ENCODE measurements at places on chromosomes 2 and 18. TPM values are rescaled to one million over a fixed set of nuclear protein-coding genes. Genes with fewer than 3 reads are reported as not detected.

DNA sequence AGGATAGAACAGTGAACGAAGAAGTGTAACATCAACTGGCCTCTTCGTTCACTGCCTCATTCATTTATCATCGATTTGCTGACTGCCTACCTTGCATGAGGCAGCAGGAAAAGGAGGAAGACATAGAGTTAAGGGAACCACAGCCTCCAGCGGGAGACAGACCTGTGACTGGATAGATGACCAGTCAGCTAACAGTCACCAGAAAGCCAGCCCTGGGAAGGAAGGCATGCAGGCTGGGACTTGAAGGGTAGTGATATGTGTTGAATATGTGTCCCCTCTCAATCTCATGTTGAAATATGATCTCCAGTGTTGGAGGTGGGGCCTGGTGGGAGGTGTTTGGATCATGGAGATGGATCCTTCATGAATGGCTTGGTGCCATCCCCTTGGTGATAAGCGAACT is 58.3 kb downstream of the CTIF start:
- no peak for DNase-seq

The EPB41L5 gene
- 37.6 TPM for total RNA-seq

- DNase-seq, result no peak
Observed at GRCh38 chr18:59988098-59988706, 88.4 kb downstream of the PMAIP1 start.

DNA sequence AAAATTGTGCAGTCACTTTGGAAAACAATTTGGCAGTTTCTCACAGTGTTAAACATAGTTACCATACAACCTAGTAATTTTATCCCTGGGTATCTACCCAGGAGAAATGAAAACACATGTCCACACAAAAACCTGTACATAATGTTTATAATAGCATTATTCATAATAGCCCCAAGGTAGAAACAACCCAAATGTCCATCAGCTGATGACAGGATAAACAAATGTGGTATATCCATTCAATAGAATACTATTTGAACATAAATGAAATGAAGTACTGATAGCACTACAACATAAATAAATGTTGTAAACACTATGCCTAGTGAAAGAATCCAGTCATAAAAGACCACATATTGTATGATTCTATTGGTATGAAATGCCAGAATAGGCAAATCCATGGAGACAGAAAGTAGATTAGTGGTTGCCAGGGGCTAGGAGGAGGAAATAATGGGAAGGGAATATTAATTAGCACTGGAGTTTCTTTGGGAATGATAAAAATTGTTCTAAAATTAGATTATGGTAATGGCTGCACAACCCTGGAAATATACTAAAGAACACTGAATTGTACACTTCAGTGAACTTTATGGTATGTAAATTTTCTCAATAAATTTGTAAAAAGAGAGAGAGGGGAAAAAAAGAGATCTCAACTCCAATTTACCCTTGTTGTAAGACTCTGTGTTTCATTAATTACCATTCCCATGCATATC is 20.8 kb upstream of the VIT start:
- no peak for DNase-seq

DNA sequence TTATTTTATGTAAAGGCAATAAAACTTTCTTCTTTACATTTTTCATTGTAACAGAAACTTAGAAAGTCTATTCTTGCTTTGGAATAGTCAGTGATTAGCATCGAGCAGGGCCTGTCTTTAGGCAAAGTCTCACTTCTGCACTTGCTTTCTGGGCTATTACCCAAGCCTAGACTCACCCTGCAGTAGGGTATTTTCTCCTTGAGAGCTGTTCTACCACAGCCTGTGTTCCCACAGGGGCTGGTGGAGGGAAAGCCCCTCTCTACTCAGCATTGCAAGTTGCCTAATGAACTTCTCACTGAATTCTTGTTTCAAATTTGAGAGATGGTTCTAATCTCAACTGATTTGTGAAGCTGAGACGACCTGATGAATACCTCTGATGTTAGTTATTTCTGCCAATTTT is 111.7 kb upstream of the KLHL14 start:
- DNase-seq, result no peak

GRCh38 chr2:207750345-207750744 is 19.4 kb downstream of the FZD5 start:
- no peak for DNase-seq

DNA sequence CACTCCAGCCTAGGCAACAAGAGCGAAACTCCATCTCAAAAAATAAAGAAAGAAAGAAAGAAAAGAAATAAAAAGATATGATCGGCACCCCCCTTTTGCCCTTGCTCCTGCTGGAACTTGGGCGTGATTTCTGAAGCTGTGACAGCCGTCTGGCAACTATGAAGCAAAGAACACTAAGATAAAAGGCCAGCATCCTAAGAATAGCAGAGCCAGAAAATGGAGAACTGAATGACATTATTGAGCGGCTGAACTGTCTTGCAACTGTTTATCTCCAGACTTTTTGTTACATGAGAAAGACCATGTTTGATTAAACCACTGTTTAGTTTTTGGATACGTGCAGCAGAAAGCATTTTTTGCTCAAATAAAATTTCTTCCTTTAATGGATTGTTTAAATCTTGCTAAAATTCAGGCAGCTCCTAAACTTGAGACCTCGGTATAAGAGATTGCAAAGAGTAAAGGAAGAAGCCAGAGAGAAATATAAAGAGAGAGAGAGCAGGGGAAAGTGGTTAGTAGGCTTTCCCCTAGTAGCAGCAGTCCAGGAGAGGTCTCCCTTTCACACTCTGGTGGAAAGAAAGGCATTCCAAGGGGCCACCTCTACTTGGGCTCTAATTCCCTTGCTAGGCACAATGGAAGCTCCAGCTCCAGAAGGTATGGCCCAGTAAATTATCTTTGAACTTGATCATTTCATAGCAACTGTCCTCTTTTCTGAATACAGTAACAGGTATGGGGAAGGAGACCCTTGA is 8.2 kb upstream of the MBD2 start:
- DNase-seq, result no peak

The ATRAID gene
- 150 TPM for total RNA-seq

The COL4A3 gene
- 1.5 TPM for total RNA-seq

DNA sequence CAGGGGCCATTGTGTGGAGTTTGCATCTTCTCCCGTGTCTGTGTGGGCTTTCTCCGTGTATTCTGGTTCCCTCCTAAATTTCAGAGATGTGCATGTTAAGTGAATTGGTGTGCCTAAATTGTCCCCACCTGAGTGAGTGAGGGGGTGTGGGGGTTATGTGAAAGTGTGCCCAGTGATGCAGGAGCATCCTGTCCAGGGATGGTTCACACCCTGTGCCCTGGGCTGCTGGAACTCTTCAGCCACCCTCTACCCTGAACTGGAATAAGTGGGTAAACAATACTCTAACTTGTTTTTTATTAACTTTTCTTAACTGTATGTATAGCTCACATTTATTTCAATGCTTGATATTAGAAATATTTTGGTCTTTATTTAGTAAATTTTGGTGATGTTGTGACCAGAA is 56.0 kb downstream of the UBE2E3 start:
- no peak for DNase-seq

GRCh38 chr2:112075490-112076260 is 20.6 kb downstream of the TMEM87B start:
- no peak for DNase-seq

The RESP18 gene
- not detected for total RNA-seq

The NRP2 gene
- total RNA-seq, result 65.6 TPM

DNA sequence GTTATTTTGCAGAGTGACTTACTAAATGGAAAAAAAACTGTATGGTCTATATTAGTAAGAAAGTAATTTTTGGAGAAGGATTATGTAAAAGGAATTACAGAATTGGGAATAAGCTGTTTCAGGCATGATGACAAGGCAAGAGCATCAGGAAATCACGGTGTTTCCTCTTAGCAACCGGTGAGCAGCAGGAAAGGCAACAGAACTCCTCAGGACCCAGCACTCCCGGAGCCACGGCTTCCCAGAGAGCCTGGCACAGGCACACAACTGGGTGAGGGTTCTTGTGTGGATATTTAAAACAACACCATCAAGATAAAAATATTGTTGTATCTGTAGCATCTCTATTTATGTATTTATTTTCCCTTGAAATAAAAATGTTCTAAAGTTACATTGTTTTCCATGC is 34.4 kb downstream of the CYP27C1 start:
- DNase-seq, result no peak

The CHAC2 gene
- total RNA-seq, result 1.7 TPM

DNA sequence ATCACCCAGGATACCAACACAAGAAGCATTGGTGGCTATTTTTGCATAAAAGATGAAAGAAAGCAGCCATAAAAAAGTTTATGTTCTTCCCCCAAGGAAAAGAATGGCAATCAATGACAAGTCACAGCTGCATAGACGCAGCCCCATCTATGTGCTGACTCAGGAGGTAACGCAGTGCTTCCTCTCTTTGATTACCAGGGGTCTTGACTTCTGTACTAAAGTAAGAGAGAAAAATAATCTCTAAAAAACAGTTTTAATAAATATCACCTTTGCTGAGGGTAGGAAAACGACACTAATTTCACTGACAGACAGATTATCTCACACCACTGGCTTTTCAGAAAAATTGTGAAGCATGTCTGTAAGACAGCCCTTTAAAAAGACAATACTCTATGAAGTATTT is 33.9 kb upstream of the EVA1A start:
- DNase-seq, result no peak

The ANKRD36B gene
- 53.0 TPM for total RNA-seq

The MAPK4 gene
- total RNA-seq, result 2.2 TPM

DNA sequence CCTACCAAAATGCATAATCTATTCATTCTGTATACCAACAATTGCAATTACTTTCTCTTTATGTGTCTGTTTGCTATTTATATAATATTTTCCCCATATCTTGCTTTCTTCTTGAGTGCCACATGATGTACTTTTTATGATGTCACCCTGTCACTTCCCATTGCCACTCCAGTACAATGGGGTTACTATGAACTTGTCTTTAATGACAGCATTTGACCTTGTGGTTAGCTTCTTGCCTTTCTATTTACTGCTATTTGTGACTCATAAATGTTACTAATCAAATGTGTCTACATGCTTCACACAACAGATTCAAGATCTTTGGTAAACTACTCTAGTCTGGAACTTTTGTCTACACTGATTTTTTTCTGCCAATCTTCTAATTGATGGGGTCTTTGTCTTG is 486.3 kb downstream of the NR4A2 start:
- DNase-seq, result no peak

DNA sequence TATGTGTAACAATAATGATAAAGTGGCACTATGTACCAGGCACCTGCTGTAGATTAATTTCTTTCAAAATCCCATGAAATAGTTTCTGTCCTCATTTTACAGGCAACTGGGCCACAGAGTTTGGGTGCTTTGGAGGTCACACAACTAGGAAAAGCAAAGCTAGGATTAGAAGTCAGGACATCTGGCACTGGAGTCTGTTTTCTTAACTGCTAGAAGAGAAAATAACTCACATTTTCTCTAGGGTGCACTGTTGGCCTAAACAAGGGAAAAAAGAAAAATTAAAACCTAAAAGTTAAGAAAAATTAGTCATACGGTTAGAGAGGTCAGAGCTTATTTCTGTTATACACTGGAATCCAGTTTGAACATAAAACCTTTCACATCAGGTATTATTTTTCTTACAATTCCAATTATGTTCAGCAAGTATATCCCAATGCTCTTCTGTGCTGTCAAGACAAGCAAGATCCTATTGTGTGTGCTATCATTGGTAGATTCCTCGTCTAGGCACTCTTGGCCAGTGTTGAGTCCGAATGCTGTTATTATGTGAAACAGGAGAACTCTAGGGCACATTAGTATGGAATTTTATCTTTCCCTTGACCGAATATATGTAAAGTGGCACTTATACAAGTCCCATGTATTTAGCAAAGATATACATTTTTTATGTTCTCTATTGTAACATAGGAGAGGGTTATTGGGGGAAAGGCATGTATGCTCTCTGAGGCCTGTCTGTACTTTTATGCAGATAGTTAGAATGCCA is 1.5 kb upstream of the OSGEPL1 start:
- DNase-seq, result no peak

DNA sequence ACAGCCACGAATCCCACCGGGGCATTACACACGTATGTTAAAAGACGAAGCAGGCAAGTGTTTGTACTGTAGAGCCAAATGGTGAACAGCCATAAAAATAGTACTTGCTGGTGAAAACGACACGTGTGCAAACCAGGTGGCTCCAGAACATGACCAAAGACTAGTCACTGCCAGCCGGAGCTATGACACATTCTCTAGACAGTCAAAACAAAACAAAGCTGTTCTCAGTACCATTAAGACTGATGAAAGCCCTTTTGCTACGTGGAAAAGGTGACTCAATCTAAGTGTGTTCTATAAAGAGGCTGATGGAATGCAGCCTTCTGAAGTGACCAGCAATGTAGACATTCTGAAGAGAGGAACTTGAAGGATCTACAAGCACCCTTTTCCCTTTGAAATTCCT is 367.7 kb upstream of the NETO1 start:
- no peak for DNase-seq
